ENCODE measurements at places on chromosomes 7 and 10. TPM values are rescaled to one million over a fixed set of nuclear protein-coding genes. Genes with fewer than 3 reads are reported as not detected.

- no peak for DNase-seq
Measured at GRCh38 chr10:44030738-44031137, 354.2 kb downstream of the CXCL12 start.

DNA sequence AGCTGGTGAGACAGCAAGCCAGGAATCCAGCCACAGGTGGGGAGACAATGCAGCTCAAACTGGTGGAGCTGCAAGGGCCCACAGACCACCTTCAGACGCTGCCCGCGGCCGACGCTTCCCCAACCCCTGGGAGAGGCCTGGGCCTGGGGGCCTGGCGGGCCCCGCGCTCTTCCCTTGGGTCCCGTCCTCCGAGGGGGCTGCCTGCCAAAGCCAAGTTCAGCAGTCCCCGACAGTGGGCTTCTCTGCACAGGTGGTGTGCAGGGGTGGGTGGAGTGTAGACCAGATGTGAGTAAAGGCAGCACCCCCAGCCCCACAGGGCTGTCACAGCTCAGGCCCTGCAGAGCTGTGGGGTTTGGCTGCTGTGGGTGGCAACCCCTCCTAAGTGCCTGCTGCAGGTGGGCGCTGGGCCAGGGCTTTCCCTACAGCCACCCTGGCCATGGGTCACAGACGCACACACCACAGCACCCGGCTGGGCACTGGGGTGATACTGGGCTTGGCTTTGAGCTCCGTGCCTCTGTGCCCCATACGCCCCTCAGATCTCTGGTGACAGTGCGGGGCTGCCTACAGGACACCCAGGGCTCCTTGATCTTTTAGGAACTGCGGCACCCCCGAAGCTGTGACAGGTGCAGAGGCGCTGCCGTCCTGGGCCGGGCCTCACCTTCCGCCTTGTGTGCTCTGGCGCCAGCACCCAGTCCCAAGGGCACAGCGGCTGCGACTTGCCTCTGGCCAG, 20.5 kb downstream of the BNIP3 start:
- no peak for DNase-seq

DNA sequence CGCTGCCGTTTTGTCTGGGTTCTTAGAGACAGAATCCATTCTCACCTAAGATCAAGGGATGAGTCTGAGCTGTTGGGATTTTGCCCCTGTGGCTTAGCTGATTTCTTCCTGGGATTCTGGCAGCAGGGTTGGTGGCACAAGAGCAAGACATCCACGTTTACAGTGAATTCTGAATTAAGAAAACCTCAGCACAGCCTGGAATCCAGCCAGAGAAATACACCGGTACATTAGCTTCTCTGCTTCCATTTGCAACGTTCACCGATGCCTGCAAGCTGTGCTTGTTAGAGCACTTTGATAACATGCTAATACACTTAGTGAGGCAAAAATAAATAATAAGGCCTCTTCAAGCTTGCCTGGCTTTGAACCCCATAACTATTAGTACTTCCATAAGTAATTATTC, 569.8 kb downstream of the CALN1 start:
- no peak for DNase-seq

DNA sequence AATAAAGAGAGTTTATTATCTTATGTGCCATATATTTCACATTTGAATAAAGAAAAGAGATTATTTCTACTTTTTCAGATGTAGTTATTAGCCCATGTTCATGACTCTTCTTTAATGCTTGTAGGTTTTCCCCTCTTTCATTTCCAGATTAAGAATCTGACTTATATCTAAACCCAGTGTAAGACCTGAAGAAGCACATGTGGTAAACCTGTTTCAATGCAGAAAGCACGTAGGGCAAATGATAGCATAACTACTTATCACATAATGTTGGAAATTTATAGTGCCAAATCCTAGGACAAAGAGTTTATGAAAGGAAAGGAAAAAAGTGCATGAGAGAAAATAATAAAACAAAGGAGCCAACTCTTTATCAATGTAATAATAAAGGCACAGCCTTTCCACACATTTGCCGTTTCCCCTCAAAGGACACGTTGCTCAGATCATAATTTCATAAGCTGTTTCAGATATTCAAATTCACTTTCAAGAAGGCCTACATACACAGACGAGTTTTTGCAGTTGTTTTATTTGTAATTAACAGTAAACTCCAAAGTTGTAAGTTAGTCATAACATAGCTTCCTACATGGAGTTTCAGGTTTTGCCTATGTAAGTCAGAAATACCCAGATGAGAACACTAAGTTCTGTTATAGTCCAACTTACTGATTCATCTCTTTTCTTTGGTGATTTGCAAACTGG, 88.8 kb upstream of the MDFIC start:
- no peak for DNase-seq

GRCh38 chr7:46522354-46522906, 601.4 kb upstream of the IGFBP3 start:
- DNase-seq = no peak

DNA sequence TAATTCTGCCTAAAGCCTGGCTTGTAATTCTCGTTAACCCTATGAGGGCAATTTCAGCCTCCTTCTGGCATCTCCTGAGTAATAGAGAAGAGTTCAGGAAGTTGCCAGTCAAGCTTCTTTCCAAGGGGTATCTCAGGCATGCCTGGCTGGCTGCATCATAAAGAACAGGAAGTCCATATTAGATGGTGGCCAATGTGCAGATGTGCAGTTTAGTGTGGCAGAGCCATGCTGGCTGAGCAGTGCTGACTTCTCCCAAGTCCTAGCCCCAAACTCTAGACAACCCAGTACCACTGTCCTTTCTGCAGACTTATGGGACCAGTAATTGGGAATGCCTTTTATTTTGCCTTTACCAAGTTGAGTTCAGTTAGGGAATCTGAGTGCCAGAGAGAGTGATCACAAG, 517.9 kb downstream of the GALNT17 start:
- DNase-seq = no peak

Gene UNCX
- total RNA-seq = not detected

DNA sequence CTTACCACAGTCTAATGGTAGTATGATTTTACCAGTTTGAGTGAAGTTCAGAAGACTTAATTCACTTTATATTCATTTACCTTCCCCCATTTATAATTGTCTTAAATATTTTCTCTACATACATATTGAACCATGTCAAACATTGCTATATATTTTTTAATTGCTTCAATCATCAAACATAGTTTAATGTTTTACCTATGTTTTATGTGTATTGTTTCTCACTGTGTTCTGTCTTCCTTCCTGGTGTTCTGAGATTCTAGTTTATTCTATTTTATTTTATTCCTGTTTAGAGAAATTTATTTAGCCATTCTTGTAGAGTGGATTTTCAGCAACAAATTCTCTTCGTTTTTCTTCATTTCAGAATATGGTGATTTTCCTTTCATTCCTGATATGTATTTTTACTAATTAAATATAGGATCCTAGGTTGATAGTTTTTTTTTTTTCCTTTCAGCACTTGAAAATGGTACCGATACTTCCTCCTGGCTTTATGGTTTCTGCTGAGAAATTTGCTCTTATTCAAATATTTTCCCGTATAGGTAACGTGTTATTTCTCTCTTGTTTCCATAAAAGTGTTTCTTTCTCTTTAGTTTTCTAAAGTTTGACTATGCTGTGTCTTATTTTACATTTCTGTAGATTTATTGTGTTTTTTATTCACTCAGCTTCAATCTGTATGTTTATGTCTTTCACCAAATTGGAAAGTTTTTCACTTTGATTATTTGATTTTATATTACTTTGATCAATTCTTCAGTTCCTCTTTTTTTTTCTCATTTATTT, 201.8 kb upstream of the AGR3 start:
- no peak for DNase-seq

DNA sequence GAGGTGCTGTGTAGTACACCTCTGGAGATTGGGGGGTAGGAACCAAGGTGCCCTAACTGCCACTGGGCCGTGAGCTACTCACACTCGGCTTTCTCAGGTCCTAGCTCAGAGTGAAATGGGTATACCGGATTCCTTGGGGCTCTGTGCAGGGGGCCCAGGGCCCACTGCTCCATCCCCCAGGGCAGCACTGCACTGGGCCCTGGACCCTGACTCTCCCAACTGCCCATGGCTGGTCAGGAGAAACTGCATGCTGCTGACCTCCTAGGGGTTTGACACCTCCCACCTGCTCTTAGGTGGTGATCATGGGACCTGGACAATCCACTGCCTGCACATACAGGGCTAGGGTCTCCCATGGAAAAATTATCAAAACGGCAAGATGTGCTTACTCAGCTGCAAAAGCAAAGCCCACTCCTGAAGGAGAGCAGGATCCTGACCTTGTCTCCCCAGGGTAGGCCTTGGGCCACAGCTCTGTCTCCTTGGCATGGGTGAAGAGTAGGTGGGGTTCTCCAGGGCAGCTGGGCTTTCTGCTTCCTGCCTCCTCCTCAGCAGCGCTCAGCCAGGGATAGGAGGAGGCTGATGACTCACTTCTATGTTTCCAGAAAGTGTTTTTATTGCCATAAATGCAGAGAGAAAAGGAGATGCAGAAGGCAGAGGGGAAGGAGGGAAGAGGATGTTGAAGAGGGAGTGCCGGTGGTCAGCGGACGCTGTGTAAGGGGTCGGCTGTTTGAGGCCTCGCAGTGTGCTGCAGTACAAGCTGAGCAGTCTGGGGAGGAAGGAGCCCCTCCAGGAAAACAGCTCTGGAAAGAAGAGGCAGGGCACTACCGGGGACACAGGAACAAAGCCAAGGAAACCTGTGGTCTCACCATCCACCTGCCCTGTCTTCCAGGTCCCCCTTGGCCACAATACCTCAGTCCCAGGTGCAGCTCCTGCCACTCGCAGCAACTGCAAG, 107.8 kb downstream of the ARHGAP22 start:
- no peak for DNase-seq

GRCh38 chr7:68243128-68243527, 1246.5 kb downstream of the TYW1 start:
- no peak for DNase-seq

DNA sequence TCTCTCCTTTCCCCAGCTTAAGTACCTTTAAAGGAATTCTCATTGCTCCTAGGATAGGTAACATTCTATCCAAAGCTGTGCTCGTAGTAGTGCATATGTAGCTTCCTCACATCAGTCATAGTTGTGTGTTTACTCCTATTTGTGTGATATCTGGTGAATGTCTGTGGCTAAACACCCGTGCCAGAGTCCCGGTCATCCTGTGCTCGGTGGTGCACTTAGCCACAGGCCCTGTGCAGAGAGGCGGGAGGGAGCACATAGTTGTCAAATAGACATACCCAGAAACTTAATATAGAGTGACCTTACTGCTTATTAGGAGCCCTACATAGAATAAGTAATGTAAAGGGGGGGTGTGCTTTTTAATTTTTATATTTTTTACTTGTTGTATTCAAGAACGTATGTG, 76.6 kb downstream of the RBM33 start:
- peak; percentile 28 for DNase-seq

Data from B cell (primary cell).